ENCODE measurements at places on chromosomes 4 and X.

DNA sequence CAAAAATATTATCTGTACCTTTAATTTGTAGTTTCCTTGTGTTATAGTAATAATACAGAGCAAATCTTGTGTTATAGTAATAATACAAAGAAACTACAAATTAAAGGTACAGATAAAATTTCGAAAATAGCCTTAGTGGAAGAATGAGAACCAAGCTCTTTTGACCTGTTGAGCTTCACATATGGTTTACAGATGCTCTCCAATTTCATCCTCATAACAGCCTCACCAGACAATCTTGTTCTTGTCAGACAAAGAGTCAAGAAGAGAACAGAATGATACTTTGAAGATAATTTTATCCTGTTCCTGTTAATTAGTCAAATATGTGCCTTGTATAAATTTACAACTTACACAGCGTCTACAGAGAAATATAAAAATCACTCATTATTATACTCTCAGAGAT lies 12.8 kb downstream of the ATXN3L start:
- no peak for DNase-seq

DNA sequence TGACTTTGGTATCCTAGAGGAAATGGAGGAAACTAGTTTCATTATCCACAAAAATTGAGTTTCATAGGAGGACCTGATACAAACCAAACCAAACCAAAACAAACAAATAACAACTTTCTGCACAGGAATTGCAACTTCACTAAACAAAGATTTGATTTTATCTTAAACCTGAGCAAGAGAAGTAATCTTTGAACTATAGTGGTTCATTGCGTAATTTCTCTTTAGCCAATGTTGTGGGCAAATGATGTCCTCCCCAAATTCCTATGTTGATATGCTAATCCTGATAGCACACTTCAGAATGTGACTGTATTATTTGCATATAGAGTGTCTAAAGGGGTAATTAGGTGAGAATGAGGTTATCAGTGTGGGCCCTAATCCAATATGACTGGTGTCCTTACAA lies 102.4 kb downstream of the CAMK2D start:
- no peak for DNase-seq

GRCh38 chr4:37389967-37390580 lies 145.5 kb downstream of the NWD2 start:
- DNase-seq: peak; percentile 16

DNA sequence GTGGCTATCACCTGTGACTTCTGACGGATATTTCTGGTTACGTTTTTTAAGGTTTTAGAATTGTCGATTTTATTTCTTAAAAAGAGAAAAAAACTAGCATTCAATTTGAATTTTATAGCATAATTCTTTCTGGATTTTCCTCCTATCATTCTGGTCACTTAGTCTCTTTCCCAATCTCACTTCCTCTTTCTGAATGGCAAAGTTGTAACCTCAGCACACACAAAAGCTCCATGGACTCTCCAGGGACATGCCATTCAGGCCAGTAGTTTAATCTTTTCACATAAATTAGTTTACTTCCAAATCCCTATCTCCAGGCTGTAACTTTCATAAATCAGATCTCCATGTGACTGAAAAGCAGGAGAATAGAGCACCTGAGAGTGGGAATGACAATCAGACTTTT lies 110.7 kb downstream of the ARAP2 start:
- DNase-seq: no peak

DNA sequence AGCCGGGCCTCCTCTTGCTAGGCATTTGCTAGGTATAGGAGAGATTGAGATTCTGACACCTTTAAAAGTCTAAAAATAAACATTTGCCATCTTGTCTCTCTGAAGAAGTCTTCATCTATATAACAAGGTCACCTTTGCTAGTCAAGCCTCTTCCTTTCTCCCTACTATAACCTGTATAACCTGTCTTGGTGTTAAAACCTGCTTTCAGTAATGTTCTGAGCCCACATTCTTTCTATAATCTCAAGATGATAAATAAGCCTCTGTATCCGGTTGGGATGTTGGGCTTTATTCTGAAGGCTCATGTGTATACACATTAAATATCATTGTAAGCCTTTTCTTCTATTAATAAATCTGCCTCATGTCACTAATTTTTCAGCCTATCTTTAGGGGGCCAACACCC lies 10.2 kb downstream of the ASIC5 start:
- DNase-seq: no peak

DNA sequence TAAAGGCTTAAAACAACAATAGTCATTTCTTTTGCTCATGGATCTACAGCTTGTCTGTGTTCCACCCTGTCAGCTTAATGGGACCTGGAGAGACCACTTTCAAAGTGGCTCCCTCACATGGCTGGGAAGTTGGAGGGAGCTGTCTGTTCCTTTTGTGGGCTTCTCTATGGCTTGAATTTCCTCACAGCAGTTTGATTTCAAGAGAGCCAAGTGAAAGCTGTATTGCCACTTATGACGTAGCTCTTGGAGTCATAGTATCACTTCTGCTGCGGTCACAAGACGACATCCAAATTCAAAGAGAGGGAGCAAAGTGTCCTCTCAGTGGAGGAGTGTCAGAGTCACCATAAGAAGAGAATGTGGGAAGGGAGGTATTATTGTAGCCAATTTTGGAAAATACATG lies 22.7 kb upstream of the ACSL1 start:
- DNase-seq: no peak

- DNase-seq: no peak
Measured at GRCh38 chr4:38166768-38167167, 206.6 kb downstream of the PTTG2 start.

GRCh38 chrX:16825264-16826035 lies 39.2 kb downstream of the TXLNG start:
- DNase-seq: no peak

DNA sequence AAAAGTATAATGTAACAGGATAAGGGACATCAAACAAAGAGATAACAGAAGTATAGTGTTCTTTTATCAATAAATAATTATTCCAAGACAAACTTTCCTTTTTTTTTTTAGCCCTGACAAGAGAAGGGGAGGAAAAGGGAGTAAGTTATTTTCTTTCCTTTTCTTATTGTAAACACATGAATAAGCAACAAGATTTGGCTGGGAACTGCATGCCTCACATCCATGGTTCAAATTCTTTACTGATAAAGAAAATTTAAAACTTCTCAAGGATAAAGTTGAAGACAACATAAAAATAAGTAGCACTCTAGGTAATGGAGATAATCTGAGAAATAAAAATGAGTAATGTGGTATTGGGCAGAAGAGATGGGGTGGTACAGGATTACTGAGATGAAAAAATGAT lies 71.6 kb downstream of the NEK1 start:
- no peak for DNase-seq

GRCh38 chr4:24722026-24722568 lies 73.3 kb upstream of the SOD3 start:
- DNase-seq: no peak

DNA sequence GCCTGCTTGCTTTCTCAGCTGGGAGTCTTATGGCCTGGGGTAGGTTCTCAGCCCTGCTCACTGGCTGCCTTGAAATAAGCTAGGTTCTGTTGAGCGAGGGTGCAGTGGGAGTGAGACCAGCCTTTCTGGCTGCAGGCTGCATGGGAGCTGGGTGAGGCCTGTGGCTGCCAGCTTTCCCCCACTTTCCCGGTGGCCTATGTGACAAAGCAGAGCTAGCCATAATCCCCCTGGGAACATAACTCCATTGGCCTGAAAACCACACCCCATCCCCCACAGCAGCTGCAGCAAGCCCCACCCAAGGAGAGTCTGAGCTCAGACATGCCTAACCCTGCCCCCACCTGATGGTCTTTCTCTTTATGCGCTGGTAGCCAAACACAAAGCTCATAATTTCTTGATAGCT lies 118.9 kb downstream of the KLHL4 start:
- DNase-seq: no peak

DNA sequence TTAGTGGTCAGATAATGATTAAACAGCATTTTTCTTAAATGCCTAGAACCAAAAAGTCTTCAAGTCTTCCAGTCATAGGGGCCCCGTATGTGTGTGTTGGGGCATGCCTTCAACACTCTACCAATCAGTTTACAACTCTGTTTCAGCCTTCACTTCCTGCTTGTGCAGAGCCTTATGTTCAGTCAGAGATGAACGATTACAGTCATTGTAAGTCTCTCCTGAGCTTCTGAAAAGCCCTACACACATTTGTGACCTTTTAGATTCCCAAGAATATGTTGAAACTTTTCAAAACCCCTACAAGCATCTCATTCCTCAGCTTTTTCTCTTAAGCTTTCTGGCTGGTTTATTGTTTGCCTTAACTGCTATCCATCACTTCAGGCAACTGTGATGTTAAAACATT lies 591.2 kb downstream of the ZNF674 start:
- no peak for DNase-seq

Data from NCI-H1930 (cell line).